ENCODE measurements at places on chromosomes 12 and 14. TPM values are rescaled to one million over a fixed set of nuclear protein-coding genes. Genes with fewer than 3 reads are reported as not detected.

The TAS2R7 gene
- not detected for total RNA-seq

The BCL11B gene
- 0.35 TPM for total RNA-seq

The MSI1 gene
- total RNA-seq = 3.0 TPM

The CYP46A1 gene
- 1.6 TPM for total RNA-seq

The RD3L gene
- total RNA-seq = not detected

The KRT86 gene
- total RNA-seq = 2.6 TPM

The CLEC12A gene
- total RNA-seq = not detected

The TMEM117 gene
- total RNA-seq = 4.0 TPM

The KERA gene
- total RNA-seq = not detected

GRCh38 chr12:92574051-92574783 lies 128.6 kb upstream of the PLEKHG7 start:
- DNase-seq = no peak
- no peak overlapping the region for H3K27ac ChIP-seq
- peaks cover 18% of the 10 kb centered on the region for H3K4me1 ChIP-seq
- H3K27me3 ChIP-seq = no peaks in the 10 kb centered on the region
- H3K36me3 ChIP-seq = no peaks in the 10 kb centered on the region

DNA sequence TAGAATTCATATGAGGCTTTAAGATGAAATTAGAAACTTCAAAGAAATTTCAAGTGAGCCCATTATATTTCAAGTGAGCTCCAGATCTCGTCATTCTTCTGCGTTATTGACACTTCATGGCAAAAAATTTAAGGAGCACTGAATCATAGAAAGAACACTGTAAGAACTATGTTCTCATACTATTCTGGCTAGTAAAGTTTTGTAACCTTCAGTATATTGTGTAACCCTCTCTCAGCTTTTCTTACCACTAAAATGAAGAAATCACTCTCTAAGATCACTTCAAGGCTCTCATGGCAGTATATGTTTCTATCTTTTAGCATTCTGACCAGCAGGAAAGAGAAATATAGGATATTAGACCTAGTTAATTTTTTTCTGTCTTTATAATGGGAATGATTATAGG lies 6.3 kb downstream of the GPHN start:
- H3K4me3 ChIP-seq = no peak overlapping the region
- no peak overlapping the region for H3K27ac ChIP-seq
- no peaks in the 10 kb centered on the region for H3K36me3 ChIP-seq
- H3K27me3 ChIP-seq = no peaks in the 10 kb centered on the region

DNA sequence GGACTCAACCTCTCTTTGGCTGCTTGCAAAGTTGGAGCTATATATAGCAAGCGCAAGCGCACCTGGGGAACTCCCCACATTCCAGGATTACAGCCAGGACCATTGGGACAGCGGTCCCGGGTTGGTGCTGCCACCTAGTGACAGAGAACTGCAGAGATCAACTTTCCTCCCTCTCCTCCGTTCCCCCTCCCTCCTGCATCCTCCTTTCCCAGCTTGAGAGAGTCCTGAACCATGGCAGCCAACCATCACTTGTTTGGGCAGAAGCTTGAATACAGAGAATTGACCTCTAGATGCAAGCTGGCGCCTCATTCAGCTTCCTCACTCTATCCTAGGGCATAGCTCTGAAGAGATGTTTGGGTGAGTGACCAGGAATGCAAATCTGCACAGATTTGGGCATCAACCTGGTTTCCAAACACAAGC lies 17.4 kb upstream of the FLVCR2 start:
- H3K27me3 ChIP-seq = no peaks in the 10 kb centered on the region
- no peak overlapping the region for H3K4me3 ChIP-seq
- H3K4me1 ChIP-seq = no peaks in the 10 kb centered on the region

GRCh38 chr12:50390316-50390741 lies 6.1 kb downstream of the FAM186A start:
- no peaks in the 10 kb centered on the region for H3K27me3 ChIP-seq
- no peak overlapping the region for H3K4me3 ChIP-seq
- H3K27ac ChIP-seq = no peak overlapping the region
- no peaks in the 10 kb centered on the region for H3K4me1 ChIP-seq
- H3K36me3 ChIP-seq = no peaks in the 10 kb centered on the region

DNA sequence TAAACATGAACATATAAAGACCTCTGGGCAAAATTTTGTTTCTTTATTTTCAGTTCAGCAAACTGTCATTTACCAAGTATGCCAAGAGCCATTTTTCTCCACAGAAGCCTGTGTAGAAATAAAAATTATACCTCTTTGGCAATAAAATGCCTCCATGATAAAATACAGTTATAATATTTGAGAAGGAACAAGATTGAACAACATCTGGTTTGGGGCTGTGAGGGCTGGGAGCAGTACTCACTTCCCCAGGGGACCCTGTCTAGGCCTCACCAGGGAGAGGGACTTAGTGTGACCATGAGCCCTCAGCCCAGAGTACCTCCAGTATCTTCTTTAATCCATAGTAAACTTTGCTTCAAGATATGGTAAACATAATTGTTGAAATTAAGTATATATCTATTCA lies 65.1 kb downstream of the DAAM1 start:
- no peaks in the 10 kb centered on the region for H3K36me3 ChIP-seq
- no peak for DNase-seq
- no peaks in the 10 kb centered on the region for H3K27me3 ChIP-seq
- H3K4me3 ChIP-seq = no peak overlapping the region
- H3K27ac ChIP-seq = peak overlapping the region; percentile 53
- peaks cover 19% of the 10 kb centered on the region for H3K4me1 ChIP-seq

DNA sequence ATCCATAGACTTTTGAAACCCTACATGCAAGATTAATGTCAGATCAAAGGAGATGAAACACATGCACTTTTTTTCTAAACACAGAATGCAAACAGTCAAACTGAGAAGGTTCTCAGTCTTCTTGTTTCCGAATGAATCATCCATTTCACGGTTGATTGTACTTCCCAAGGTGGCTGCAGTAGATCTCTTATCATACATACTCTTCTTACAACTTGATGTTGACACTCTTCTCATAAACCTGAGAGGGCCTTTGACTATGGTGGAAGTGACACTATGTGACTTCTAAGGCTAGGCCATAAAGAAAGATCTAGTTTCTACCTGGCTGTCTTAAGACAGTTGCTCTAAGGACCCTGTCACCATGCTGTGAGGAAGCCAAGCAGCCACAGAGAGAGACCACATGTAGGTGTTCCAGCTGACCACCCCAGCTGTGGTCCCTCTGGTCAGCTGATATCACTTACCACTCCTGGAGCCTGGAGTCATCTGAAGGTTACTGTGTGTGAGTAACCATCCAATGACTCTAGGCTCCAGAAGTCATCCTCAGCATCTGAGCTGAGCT lies 67.2 kb upstream of the HMGA2 start:
- no peaks in the 10 kb centered on the region for H3K4me1 ChIP-seq
- H3K27ac ChIP-seq = no peak overlapping the region
- no peaks in the 10 kb centered on the region for H3K27me3 ChIP-seq

GRCh38 chr14:81309511-81309910 lies 88.8 kb upstream of the GTF2A1 start:
- no peaks in the 10 kb centered on the region for H3K27me3 ChIP-seq
- no peak for DNase-seq
- H3K4me1 ChIP-seq = no peaks in the 10 kb centered on the region
- no peaks in the 10 kb centered on the region for H3K36me3 ChIP-seq
- H3K4me3 ChIP-seq = no peak overlapping the region

- H3K36me3 ChIP-seq = no peaks in the 10 kb centered on the region
- no peak for DNase-seq
- no peaks in the 10 kb centered on the region for H3K27me3 ChIP-seq
- peaks cover 12% of the 10 kb centered on the region for H3K4me1 ChIP-seq
- H3K4me3 ChIP-seq = no peak overlapping the region
These were observed 4.5 kb downstream of the PGF start for GRCh38 chr14:74950795-74951442.

DNA sequence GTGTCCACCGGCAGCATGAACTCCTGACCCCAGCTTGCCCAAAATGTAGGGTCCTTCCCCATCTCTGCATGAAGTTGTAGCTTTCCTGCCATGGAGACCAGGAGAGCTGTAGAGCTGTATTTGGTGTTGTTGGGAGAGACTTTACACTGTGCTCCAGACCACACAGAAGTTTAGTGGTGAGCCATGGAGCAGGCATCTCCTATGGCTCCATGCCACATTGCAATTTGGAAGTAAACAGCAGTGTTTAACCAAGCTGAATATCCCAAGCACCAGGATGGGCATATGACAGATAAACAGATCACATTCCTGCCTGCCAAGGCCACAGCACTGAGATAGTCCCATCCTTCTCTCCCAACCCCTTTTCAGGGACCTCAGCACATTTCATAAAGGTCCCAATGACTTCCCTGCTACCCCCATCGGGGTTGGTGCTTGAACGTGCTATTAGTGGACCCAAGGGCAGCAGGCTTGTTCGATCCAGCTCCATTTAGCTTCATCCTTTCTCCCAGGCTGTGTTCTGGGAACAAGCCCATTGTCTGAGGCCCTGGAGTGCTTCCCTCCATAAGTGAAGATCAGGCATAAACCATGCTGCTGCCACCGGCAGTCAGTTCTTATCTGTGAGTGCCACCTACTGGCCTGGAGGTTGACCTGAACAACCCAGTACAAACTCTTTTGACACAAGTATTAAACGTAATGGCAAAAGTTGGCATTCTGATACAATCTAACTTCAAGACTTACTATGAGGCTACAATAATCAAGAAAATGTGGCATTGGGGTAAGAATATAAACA lies 172.3 kb upstream of the ATXN7L3B start:
- DNase-seq = no peak
- H3K27ac ChIP-seq = no peak overlapping the region
- H3K4me3 ChIP-seq = no peak overlapping the region
- no peaks in the 10 kb centered on the region for H3K27me3 ChIP-seq
- H3K4me1 ChIP-seq = no peaks in the 10 kb centered on the region
- H3K36me3 ChIP-seq = no peaks in the 10 kb centered on the region

DNA sequence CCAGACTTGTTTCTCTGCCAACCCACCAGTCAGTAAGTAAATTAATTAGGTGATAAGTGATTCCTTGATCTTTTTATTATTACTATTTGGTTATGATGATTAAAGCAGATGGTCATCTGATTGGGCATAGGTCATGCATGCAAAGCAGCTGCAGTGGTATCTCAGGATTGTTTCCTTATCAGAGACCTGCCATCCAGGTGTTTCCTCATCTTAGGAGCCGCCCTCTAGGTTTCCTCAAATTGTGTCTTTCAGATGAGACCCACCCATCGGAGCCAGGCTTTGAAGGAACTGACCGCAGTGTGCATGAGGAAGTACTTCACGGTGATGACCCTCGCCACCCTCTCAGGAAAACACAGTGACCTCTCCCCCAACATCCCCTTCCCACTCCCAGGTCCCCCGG lies 63.3 kb downstream of the ZFP36L1 start:
- peaks cover 13% of the 10 kb centered on the region for H3K4me1 ChIP-seq
- H3K27me3 ChIP-seq = no peaks in the 10 kb centered on the region
- no peak overlapping the region for H3K4me3 ChIP-seq
- H3K36me3 ChIP-seq = no peaks in the 10 kb centered on the region

GRCh38 chr12:51386351-51386750 lies 4.9 kb downstream of the GALNT6 start:
- no peak for DNase-seq
- no peak overlapping the region for H3K27ac ChIP-seq
- no peak overlapping the region for H3K4me3 ChIP-seq

DNA sequence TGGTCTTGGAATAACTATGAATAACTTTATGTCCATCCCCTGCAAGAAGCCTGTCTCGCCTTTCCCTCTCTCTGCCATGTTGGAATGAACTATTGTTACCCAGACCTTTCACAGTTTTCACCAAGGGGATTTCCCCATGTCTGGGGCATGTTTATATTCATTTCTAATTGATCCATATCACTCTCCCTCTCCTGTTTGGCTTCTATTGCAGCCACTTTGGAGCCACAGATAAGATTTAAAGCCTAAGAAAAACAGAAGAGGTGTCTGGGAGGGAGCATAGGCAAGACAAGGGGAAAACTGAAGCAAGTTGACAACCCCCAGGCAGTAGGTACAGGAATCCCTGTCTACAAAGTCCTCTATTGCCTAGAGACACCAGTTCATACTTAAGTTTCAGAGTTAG lies 41.0 kb upstream of the FOXJ2 start:
- H3K4me1 ChIP-seq = no peaks in the 10 kb centered on the region
- H3K4me3 ChIP-seq = no peak overlapping the region

GRCh38 chr14:60805841-60806430 lies 71.4 kb downstream of the MNAT1 start:
- no peak overlapping the region for H3K4me3 ChIP-seq
- H3K36me3 ChIP-seq = no peaks in the 10 kb centered on the region
- no peaks in the 10 kb centered on the region for H3K4me1 ChIP-seq
- H3K27me3 ChIP-seq = no peaks in the 10 kb centered on the region
- no peak overlapping the region for H3K27ac ChIP-seq

- no peak for DNase-seq
- H3K27ac ChIP-seq = no peak overlapping the region
- peaks cover 13% of the 10 kb centered on the region for H3K4me1 ChIP-seq
- H3K27me3 ChIP-seq = no peaks in the 10 kb centered on the region
These were observed 44.4 kb upstream of the STXBP6 start for GRCh38 chr14:25094171-25094907.

DNA sequence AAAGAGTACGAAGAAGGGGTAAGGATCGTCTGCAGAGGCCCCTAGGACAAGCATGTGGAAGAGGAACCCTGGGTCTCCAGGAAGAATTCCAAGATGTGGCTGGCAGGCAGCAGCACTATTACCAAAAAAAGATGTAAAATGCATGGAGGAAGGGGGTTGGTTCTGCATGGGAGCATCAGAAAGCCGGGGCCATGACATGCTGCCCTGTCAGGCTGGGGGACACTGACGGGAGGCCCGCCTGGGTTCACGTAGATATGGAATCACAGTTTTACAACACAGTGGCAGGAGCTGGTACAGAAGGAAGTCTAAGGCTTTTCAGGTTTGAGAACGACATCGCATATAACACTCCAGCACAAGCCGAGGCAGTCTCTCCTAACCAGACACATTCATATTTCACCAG lies 150.0 kb upstream of the GSC start:
- no peak for DNase-seq
- no peaks in the 10 kb centered on the region for H3K27me3 ChIP-seq
- no peaks in the 10 kb centered on the region for H3K36me3 ChIP-seq
- no peak overlapping the region for H3K27ac ChIP-seq
- H3K4me3 ChIP-seq = no peak overlapping the region

DNA sequence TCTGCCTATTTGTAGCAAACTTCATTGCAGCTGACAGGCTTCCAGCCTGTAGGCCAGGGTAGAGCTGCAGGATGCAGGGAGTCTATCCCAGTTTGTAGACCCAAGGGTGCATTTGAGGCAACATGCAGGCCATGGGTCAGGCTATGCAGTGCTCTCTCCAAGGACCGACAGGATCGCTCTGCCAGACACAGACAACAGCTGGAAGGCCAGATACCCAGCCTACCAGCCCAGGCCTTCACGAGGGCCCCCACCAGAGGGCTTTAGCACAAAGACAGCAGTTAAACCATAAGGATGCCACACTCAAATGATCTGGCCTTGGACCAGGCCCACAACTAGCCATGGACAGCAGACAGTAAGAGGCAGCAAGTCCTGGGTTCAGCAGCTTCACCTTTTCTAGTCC lies 10.3 kb downstream of the KCTD10 start:
- H3K4me3 ChIP-seq = no peak overlapping the region
- no peaks in the 10 kb centered on the region for H3K36me3 ChIP-seq
- no peak overlapping the region for H3K27ac ChIP-seq
- peaks cover 19% of the 10 kb centered on the region for H3K4me1 ChIP-seq
- H3K27me3 ChIP-seq = no peaks in the 10 kb centered on the region
- no peak for DNase-seq

- no peak for DNase-seq
- no peak overlapping the region for H3K27ac ChIP-seq
- H3K4me1 ChIP-seq = no peaks in the 10 kb centered on the region
These were observed 18.1 kb downstream of the MORN3 start for GRCh38 chr12:121651320-121651719.

- H3K36me3 ChIP-seq = no peaks in the 10 kb centered on the region
- peaks cover 10% of the 10 kb centered on the region for H3K4me1 ChIP-seq
- H3K27ac ChIP-seq = no peak overlapping the region
- no peaks in the 10 kb centered on the region for H3K27me3 ChIP-seq
- DNase-seq = no peak
These were observed 21.7 kb downstream of the DCAF5 start for GRCh38 chr14:69131176-69131575.

Measured in pancreas (tissue), 10 donors.